ENCODE measurements at places on chromosomes 13 and 19.

DNA sequence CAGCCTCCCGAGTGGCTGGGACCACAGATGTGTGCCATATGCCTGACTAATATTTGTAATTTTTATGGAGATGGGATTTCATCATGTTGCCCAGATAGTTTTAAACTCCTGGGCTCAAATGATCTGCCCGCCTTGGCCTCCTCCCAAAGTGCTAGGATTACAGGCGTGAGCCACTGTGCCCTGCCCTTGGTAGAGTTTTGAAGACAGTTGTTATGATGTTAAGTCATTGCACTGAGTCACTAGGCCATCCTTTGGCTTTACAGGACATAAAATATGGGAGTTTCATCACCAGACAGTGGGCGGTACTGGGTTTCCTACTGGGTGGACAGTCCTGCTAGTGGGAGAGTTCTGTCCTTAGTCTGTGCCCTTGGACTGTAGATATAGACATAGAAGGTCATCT lies 282.5 kb downstream of the ATP8A2 start:
- no peak for DNase-seq

DNA sequence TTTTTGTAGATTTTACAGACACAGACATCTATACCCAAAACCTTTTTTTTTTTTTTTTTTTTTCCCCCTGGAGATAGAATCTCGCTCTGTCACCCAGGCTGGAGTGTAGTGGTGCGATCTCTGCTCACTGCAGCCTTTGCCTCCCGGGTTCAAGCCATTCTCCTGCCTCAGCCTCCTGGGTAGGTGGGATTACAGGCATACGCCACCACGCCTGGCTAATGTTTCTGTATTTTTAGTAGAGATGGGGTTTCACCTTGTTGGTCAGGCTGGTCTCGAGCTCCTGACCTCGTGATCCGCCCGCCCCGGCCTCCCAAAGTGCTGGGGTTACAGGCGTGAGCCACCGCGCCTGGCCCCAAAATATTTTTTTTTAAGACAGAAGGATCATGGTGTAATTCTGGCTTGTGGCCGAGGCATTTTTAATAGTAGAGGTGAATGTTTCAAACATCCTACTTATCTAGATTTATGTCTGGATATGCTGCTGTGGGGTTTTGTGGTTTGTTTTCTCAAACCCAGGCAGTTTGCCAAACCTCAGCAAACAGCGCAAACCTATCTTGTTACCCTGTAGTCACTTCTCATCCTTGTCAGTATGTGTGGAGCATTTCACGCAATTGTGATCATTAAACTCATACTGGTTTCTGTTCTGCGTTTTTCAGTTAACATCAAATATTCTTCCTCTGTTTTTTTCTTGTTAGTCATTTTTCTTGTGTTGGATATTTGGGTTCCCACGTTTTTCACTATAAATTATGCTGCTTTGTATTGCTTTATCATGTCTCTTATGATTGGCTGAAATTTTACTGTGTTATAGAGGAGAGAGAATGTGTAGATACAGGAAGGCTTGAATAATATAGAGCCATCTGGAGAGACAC lies 36.2 kb upstream of the GARRE1 start:
- peak; percentile 75 for DNase-seq

GRCh38 chr13:54950546-54950945 lies 1921.9 kb downstream of the OLFM4 start:
- DNase-seq = peak; percentile 15

GRCh38 chr13:32751340-32751739 lies 165.1 kb downstream of the PDS5B start:
- no peak for DNase-seq

DNA sequence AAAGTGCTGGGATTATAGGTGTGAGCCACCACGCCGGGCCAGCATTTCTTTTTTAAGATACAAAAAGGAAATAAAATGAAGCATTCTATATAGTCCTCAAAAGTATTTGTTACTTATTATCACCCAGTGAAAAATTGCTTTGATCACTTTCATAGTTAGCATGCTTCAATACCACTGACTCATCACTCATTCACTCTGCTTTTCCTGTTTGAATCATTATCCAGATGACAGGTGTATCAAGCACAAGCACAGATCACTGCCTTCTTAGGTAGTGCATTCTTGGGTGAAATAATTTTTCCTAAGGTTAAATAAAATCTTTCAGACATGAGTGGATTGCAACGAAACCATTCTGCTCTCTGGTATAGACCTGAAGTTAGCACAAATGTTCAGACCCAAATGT lies 35.8 kb upstream of the SPART start:
- DNase-seq = peak; percentile 73

GRCh38 chr13:97388373-97388772 lies 45.6 kb upstream of the RAP2A start:
- DNase-seq = no peak

- no peak for DNase-seq
Observed at GRCh38 chr13:29509999-29510589, 85.4 kb downstream of the SLC7A1 start.

- DNase-seq = no peak
Observed at GRCh38 chr19:39078436-39079200, 5.5 kb upstream of the ACP7 start.

GRCh38 chr19:1690699-1691307 lies 38.4 kb upstream of the TCF3 start:
- peak; percentile 38 for DNase-seq

DNA sequence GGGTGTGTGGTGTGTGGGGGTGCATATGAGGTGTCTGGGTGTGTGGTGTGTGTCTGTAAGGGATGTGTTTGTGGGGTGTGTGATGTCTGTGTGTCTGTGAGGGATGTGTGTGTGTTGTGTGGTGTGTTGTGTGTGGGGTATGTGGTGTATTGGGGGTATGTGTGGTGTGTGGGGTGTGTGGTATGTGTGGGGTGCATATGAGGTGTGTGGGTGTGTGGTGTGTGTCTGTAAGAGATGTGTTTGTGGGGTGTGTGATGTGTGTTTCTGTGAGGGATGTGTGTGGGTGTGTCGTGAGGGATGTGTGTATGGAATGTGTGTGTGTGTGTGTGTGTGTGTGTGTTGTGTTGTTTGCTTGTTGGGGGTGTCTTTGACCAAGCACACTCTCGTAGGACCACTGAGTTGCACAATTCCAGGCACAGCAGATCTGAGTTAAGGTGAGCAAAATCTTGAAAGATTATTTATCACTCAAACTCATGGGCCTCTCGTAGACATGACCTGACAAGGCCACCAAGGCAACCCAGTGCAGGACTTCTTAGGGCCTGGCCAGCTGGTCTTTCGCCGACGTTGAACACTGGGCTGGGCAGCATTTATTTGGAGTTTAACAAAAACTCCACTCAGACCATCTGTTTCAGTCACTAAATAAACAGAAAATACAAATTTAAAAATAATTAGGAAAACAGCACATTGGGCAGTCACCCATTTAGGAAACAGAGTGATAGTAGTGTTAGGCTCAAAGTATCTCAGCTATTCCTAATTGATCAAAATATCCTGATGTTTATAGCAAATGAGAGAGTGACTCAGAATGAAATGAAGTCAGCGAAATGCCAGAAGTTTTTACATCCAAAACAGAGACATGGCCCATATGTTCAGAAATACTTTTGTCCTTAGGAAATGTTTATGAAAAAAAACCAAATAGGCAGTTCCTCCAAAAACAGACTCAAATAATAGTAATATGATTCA lies 301.1 kb downstream of the FGF9 start:
- peak; percentile 8 for DNase-seq

- DNase-seq = no peak
Observed at GRCh38 chr13:99227909-99228688, 27.4 kb downstream of the UBAC2 start.

GRCh38 chr19:56306016-56306415 lies 8.6 kb downstream of the ZSCAN5A start:
- DNase-seq = no peak

- no peak for DNase-seq
Observed at GRCh38 chr19:29651622-29652394, 13.5 kb upstream of the PLEKHF1 start.

- DNase-seq = no peak
Observed at GRCh38 chr19:36139120-36139472, 770 bp upstream of the CAPNS1 start.

DNA sequence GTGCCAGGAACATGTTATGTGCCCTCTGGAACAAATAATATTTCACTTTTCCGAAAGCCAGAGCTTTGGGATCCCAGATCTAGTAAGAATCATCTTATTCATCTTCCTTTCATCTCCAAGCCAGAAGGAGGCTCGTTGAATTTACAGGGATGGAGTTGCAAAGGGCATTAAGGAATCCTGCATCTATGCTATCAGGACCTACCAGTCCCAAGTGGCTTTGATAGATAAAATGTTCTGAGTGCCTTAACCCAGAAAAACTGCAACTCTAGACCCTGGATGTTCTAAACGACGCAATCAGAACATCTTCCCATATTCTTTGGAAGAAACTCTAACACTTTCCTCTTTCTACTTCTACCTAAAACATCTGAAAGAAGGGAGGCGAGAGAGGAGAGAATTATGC lies 9.2 kb upstream of the EDDM13 start:
- no peak for DNase-seq

DNA sequence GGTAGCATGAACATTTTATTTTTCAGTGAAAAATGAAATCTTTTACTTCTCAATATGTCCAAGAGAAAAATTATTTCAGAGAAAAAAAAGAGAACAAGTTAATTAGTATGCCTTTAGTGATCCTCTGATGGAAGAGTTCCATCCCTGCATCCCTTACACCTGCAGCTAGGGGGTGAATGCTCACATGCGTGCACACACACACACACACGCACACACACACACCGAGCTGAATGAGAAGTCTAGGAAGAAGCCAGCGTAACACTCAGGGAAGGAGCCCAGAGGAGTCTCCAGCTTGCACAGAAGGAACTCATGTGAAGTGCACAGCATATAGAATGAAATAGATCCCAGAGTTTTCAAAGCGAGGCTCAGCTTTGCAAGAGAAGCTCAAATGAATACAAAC lies 510.5 kb downstream of the IRS2 start:
- peak; percentile 33 for DNase-seq

DNA sequence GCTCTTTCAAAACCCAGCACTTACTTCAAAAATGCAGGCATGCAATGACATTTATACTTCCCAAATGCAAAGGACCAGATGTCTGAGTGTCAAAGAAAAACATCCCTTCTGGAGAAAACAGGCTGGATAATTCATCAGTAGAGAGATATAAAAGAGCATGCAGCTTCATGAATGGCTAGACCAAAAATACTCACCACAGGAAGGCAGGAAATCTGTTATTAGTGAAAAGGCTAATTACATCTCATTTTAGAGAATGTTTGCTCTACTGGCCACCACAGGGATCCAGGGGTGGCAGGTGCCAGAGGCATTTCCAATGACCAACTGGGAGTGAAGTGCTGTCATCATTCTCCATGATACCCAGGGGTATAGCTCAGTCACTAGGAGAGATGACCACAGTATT lies 106.5 kb downstream of the LHFPL6 start:
- DNase-seq = no peak

GRCh38 chr13:89749888-89750287 lies 1597.6 kb upstream of the MIR17HG start:
- no peak for DNase-seq

DNA sequence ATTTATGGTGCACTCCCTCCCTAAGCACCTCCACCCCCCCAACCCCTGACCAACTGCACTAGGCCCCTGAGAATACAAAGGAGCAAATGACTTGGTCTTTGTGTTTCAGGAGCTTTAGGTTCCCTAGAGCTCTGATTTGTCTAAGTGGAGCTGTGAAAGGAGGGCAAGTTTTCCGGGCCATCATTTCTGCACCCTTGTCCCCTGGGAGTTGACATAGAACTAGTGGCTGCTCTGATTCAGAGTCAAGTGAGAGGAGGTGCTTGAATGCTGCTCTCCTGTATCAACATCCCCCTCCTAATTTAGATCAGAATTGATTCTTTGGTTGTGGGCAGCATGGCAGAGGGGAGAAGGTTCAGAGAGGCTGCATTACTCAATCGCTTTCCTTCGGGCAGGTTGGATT lies 391.6 kb downstream of the KCNRG start:
- DNase-seq = no peak

GRCh38 chr19:39599116-39599515 lies 3.2 kb upstream of the LGALS13 start:
- DNase-seq = peak; percentile 32
